ENCODE measurements at places on chromosomes 11 and 22.
A peak's percentile ranks its signal among the peaks of the same experiment; 100 is the strongest.

DNA sequence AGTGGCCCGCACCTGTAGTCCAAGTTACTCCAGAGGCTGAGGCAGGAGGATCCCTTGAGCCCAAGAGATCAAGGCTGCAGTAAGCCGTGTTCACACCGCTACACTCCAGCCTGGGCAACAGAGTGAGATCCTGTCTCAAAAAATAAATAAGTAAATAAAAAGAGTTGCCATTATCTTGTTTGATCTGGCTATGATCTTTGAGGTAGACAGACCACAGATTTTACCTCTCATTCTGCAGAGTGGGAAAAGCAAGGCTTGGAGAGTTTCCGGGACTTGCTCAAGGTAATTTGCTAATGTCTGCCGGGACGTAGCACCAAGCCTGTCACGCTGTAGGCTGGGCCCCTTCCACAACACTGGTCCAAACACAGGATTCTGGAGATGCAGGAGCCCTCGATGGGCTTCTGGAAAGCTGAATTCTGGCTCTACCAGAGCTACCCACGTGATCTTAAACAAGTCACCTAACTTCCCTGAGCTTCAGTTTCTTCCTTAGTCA is 6.8 kb downstream of the GRAP2 start:
- no peak for DNase-seq

DNA sequence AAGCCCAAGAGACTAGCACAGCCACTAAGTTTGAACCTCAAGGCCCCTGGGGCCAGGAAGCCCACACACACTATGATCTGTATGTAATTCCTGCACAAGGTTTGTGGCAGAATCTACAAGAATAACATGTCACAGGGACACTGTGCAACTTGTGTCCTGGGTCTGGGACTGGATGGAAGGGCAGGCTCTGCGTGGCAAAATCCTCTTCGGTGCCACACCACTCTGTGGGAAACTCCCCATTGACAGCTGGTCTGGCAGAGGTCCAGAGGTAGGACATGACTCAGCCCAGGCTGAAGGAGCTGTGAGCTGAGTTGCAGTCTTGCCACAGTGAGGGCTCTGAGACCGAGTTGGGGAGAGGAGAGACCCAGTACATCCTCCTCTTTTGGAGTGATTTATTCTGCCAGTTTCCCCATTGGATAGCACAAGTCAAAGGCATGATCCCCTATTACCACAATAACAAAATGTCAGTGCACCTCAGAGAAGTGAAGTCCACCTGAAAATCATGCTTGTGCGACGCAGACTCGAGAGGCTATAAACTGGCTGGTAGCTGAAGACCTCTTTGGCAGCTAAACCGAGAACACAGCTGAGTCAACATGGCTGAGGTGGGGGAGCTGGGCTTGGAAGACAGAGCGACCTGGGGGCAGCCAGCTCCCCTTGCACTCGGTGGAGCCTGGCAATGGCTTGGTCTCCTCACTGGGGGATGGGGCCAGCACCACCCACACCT is 23.3 kb upstream of the SERPIND1 start:
- DNase-seq: no peak

- DNase-seq: no peak
Measured at GRCh38 chr22:42313804-42314581, 43.5 kb upstream of the TCF20 start.

DNA sequence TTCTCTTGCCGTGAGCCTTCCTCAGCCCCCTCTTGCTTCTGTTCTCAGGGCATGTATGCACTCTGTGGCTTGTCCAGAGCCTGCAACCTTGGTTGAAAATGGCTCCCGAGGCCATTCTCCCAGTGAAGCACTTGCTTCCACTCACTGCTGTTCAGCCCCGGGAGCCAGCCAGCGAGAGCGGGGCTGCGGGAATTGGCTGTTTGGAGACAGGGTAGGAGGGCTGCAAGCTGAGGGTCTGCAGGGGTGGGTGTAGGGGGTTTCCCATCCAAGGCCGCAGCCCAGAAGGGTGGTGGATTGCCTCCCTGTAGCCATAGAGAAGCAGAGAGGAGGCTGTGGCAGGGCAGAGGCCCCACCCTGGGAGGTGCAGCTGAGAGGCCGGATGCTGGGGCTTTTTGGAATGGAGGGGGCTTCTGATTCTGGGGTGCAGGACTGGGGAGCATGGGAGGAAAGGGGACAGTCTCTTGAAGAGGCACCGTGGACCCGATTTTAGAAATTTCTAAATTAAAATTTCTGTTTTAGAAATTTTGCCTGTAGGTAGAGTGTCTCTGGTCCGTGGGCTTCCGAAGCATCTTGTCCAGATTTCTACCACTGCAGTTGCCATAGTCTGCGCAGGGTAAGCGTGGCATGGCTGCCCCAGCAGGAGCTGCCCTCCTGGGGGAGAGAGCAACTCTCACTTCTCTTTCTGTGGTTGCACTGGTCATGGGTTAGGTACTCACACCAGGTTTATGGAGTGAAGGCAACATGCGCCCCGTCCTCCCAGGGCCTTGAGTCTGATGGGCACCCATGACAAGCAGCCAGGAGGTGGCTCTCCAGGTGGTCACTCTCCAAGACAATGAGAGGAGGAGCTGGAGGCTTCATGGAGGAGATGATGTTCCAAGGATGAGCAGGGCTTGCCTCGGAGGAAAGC is 100.2 kb downstream of the TBC1D22A start:
- DNase-seq: no peak

DNA sequence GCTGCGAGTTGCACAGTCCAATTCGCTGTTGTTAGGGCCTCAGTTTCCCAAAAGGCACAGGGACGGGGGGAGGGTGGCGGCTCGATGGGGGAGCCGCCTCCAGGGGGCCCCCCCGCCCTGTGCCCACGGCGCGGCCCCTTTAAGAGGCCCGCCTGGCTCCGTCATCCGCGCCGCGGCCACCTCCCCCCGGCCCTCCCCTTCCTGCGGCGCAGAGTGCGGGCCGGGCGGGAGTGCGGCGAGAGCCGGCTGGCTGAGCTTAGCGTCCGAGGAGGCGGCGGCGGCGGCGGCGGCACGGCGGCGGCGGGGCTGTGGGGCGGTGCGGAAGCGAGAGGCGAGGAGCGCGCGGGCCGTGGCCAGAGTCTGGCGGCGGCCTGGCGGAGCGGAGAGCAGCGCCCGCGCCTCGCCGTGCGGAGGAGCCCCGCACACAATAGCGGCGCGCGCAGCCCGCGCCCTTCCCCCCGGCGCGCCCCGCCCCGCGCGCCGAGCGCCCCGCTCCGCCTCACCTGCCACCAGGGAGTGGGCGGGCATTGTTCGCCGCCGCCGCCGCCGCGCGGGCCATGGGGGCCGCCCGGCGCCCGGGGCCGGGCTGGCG is at the start of gene BCR:
Gene BCR, plus strand, starts transcription at position 209 of the 592 bp plus-strand sequence. CDS start 452 bp downstream, outside the sequence.
- DNase-seq: peak; percentile 24

GRCh38 chr11:42657169-42657568 is 654.6 kb upstream of the API5 start:
- DNase-seq: no peak

GRCh38 chr11:24161587-24161986 is 335.3 kb upstream of the LUZP2 start:
- no peak for DNase-seq

DNA sequence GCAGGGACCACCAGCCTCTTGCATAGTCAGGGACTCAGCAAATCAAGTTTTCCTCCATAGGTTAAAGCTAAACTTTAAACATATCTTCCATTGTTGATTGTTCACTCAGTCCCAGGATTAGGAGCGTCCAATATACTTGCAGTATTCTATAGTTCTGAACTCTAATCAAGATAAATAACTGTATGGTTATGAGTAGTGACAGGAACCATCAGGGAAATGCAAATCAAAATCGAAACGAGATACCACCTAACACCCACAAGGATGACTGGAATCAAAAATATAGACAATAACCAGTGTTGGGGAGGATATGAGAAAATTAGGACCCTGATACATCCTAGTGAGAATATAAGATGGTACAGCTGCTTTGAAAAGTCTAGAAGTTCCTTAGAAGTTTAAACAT is 190.0 kb downstream of the ETS1 start:
- DNase-seq: no peak

DNA sequence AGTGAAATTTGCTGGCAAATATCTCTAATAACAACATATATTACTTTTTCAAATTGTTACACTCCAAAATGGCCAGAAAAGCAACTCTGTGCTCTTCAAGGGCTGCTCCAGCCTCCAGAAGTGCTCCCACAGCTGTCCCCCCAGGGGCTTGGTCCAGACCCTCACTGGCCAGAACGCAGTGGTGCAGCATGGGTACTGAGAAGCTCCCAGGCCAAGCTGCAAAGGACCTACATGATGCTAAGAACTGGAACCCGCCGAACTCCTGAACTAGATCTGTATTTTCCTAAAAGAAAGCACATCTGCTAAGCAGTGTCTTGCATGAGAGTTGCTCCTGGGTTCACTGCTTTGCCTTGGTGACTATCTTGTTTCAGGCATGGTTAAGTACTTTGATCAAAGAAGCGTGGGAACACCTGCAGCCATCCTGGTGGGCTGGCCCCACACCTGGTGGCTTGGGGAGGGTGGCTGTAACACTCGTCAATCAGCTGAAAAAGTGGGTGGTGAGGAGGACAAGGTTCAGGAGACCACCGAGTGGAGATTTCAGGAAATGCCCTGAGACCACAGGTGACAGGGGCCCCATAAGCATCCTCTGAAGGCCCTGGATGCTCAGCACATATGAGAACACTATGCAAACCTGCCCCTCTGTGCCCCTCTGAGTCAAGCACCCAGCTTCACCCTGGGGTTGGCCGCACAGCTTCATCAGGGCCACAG is 72.7 kb upstream of the PITPNB start:
- DNase-seq: no peak

DNA sequence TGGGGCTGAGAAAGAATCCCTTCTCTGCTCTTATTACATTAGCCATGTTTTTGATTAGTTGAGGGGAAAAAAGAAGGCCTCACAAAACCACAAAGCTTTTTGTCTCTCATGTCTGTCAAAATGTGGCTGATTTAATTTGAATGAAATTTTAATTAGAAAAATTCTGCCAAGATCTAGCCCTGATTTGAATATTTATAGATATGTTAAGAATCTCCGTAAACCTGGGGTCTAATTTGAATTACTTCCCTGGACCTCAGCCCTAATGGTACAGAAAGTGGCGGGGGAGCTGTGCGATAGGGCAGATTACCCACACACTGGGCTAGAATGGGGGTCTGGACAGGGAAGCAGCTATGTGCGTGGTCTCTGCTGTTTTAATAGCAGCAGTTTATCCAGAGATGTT is 141.3 kb upstream of the TTC12 start:
- DNase-seq: no peak

- no peak for DNase-seq
Measured at GRCh38 chr11:1876361-1877063, 15.2 kb downstream of the PRR33 start.

DNA sequence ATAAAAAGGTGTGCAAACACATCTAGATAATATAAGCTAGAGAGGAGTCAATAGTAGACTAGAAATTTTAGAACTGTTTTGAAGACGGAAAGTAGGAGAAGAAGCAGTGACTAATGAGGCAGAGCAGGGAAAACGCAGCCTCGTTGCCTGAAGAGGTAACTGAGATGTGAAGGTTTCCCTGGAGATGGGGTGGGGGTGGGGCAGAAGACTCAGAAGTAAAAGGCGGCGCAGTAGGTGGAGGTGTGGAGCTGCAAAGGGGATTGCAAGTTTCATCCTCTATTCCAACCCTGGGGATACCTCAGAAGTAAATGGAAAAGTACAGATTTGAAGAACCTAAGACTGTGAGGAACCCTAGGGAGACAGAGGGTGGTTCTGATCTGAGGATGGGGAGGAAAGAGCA is 109.5 kb downstream of the TMPRSS5 start:
- DNase-seq: no peak

GRCh38 chr11:79691445-79691844 is 250.6 kb upstream of the TENM4 start:
- DNase-seq: no peak

GRCh38 chr11:88104408-88104807 is 70.8 kb downstream of the RAB38 start:
- no peak for DNase-seq

- no peak for DNase-seq
Measured at GRCh38 chr11:125627236-125627910, 2.4 kb downstream of the CHEK1 start.

GRCh38 chr11:110428040-110428439 is 1.7 kb upstream of the FDX1 start:
- no peak for DNase-seq

DNA sequence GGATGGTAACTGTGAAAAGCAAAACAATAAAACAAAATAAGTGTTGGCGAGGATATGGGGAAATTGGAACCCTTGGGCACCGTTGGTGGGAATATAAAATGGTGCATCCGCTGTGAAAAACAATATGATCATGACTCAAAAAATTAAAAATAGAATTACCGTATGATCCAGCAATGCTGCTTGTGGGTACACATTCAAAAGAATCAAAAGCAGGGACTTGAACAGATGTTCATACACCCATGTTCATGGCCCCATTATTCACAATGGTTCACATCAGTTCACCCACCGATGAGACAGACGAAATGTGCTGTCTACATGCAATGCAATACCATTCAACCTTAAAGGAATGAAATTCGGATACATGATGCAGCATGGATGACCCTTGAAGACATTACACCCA is 1.2 kb upstream of the DERL3 start:
- DNase-seq: no peak

DNA sequence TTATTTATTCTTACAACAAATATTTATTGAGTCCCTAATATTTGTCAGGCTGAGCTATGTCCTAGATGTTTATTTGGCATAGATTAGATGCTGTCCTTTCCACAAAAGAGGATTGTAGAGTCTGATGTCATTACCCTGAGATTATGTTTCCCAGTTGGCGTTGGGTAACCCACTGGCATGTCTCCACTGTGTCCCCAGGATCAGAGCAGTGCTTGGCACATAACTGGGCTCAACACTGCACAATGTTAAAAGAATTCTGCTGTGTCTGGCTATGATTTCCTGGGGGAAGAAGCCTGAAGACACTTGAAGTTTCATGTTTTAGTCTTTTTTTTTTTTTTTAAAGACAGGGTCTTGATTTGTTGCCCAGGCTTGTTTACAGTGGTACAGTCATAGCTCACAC is 4.0 kb downstream of the RCN1 start:
- DNase-seq: no peak

DNA sequence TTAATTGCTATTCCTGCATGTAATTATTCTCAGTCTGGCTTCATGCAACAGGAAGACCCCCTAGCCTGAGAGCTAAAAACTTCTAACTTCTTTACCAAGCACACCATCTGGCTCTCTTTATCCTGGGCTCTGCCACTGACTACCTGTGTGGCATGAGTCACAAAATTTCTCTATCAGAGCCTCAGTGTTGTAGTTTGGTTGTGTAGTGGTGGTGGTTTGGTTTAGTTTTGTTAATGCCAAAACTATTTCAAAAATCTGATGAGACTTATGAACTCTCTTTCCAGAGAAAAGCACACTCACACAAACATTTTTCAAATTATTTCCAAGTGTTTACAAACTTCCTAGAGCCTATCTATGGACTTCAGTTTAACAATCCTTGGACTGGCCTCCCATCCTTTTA is 7.5 kb upstream of the IL17RA start:
- no peak for DNase-seq
